ENCODE measurements at places on chromosomes 13 and 19.
A peak's percentile ranks its signal among the peaks of the same experiment; 100 is the strongest.

GRCh38 chr13:37561031-37561430, 37.5 kb downstream of the POSTN start:
- H3K27me3 ChIP-seq, result no peaks in the 10 kb centered on the region
- H3K4me1 ChIP-seq, result no peaks in the 10 kb centered on the region
- H3K36me3 ChIP-seq, result no peaks in the 10 kb centered on the region
- H3K27ac ChIP-seq, result no peak overlapping the region

DNA sequence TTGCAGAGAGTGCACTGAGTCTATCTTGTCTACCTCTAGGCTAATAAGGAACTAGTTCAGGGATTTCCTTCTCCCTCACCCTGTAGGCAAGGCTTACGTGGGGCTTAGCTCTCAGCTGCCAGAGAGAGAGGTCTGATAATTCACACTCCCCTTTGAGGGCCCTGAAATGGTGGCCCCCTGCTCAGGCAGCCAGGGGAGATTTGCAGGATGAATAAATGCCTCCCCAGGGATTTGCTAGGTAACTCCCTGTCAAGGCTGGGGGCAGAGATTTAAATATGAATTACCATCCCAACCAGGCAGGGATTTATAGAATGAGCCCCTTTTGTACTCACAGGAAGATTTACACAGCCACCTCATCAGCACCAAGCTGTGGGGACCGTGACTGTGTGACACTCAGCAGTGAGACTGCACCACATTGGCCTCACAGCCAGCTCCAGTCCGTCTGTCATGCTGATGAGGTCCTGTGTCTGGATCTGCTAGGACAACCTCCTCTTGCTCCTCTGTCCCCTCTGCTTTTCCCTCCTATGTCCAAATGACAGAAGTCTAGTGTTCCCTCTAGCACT, 73.4 kb downstream of the CBY2 start:
- no peak for DNase-seq
- H3K27me3 ChIP-seq, result no peaks in the 10 kb centered on the region
- no peak overlapping the region for H3K4me3 ChIP-seq
- H3K36me3 ChIP-seq, result no peaks in the 10 kb centered on the region

- DNase-seq, result no peak
- peaks cover 56% of the 10 kb centered on the region for H3K36me3 ChIP-seq
- H3K4me3 ChIP-seq, result no peak overlapping the region
- H3K4me1 ChIP-seq, result peaks cover 8% of the 10 kb centered on the region
- H3K27me3 ChIP-seq, result no peaks in the 10 kb centered on the region
- no peak overlapping the region for H3K27ac ChIP-seq
These were observed 11.9 kb downstream of the ZNF787 start for GRCh38 chr19:56109226-56109625.

DNA sequence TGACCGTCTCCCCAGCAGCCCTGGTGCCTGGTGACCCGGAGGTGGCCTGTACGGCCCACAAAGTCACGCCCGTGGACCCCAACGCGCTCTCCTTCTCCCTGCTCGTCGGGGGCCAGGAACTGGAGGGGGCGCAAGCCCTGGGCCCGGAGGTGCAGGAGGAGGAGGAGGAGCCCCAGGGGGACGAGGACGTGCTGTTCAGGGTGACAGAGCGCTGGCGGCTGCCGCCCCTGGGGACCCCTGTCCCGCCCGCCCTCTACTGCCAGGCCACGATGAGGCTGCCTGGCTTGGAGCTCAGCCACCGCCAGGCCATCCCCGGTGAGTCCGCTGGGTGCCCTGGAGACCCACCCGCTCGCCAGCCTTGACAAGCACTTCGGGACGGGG, 2.2 kb downstream of the MADCAM1 start:
- DNase-seq, result no peak
- no peaks in the 10 kb centered on the region for H3K4me1 ChIP-seq
- H3K27me3 ChIP-seq, result no peaks in the 10 kb centered on the region

GRCh38 chr13:57123681-57124080, 17.0 kb upstream of the PRR20A start:
- H3K27me3 ChIP-seq, result no peaks in the 10 kb centered on the region
- H3K27ac ChIP-seq, result no peak overlapping the region
- H3K36me3 ChIP-seq, result no peaks in the 10 kb centered on the region
- no peaks in the 10 kb centered on the region for H3K4me1 ChIP-seq
- no peak overlapping the region for H3K4me3 ChIP-seq

- no peak overlapping the region for H3K4me3 ChIP-seq
- H3K36me3 ChIP-seq, result no peaks in the 10 kb centered on the region
- no peak overlapping the region for H3K27ac ChIP-seq
These were observed 27.9 kb upstream of the KLF2 start for GRCh38 chr19:16296713-16297112.

DNA sequence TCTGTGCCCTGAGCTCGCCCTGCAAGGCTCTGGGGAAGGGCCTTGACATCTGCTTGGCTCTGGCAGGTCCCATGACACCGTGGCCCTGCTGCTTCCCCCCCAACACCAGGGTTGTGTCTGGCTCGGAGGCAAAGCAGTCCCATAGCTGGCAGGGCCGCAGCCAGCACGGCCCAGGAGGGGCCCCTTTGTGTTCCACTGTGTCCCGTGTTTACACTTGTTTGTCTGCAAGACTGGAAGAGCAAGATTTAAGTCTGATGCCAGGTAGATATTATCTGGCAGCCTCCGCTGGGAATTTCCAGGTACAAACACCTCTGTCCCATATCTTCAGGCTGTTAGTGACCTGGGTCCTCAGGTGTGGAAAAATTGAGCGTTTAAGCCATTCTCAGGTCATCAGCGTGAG, 44.3 kb downstream of the MCF2L start:
- no peak overlapping the region for H3K27ac ChIP-seq
- H3K36me3 ChIP-seq, result no peaks in the 10 kb centered on the region
- peaks cover 6% of the 10 kb centered on the region for H3K27me3 ChIP-seq
- H3K4me3 ChIP-seq, result no peak overlapping the region
- H3K4me1 ChIP-seq, result peaks cover 5% of the 10 kb centered on the region

DNA sequence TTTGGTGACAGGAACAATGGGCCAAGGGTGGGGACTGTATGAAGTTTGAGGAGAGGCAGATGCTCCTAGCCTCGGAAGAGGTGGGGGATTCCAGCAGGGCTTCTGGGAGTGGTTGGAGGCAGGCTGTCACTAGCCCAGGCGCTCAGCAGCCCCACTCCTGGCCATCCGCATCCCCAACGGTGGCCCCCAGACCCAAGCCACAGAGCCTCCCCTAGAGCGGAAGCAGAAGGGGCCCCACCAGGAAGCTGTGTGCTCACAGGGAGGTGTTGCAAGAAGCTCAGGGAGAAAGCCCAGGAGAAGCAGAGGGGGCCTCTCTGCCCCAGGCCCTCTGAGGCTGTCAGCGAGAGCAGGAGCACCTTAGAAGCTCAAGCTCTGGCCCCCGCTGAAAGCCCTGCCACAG, 8.3 kb downstream of the PRAM1 start:
- H3K36me3 ChIP-seq, result no peaks in the 10 kb centered on the region
- peaks cover 25% of the 10 kb centered on the region for H3K4me1 ChIP-seq
- no peak overlapping the region for H3K4me3 ChIP-seq
- no peak overlapping the region for H3K27ac ChIP-seq
- peaks cover 25% of the 10 kb centered on the region for H3K27me3 ChIP-seq
- no peak for DNase-seq

DNA sequence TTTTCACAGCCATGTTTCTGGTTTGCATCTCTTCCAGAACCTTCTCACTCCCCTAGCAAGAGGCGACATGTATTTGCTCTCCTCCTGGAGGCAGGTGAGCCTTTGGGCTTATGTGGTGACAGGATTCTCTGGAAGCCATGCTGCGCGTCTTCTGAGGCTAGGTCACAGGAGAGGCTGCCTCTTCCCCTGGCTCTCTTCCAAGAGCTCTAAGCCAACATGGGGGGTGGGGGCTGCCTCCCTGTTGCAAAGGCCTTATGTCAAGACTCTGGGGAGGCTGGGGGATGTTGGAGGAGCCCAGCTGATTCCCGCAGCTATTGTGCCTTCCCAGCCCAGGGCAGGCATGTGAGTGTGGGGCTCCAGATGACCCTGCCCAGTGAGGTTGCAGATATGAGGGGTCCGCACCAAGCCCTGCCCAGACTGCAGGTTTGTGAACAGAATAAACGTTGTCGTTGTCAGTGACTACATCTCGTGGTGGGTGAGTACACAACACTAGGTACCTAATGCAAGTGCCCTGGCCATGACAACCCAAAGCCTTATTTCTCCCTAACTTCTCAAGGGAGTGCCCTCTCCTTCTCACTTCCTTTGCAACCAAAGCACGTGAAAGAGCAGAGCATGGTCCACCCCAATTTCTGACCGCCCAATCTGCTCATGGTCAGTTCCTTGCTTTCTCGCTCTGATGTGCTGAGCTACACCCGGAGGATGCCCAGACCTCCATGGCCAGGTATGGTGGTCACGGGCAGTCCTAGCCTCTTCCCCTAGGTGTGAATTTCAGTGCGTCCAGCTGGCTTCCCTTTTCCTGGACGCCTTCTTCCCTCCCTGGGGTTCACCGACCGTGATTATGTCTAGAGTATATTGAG, 44.9 kb downstream of the TEX29 start:
- no peak overlapping the region for H3K27ac ChIP-seq
- no peak overlapping the region for H3K4me3 ChIP-seq
- no peaks in the 10 kb centered on the region for H3K27me3 ChIP-seq
- no peak for DNase-seq

- peak; percentile 89 for DNase-seq
- H3K27ac ChIP-seq, result peak within 1 kb of the TSS; percentile 83
- H3K36me3 ChIP-seq, result peaks cover 32% of the 10 kb centered on the region
- H3K4me1 ChIP-seq, result peaks cover 70% of the 10 kb centered on the region
- H3K27me3 ChIP-seq, result no peaks in the 10 kb centered on the region
These were observed at the start of gene NAT14 for GRCh38 chr19:55484593-55485438. Gene NAT14 (plus strand): TSS chr19:55485188. CDS start chr19:55485709, 521 bp downstream.

GRCh38 chr13:77514336-77514726, 21.2 kb upstream of the SCEL start:
- H3K4me1 ChIP-seq, result no peaks in the 10 kb centered on the region
- H3K4me3 ChIP-seq, result no peak overlapping the region
- H3K27ac ChIP-seq, result no peak overlapping the region
- no peaks in the 10 kb centered on the region for H3K27me3 ChIP-seq

- H3K27ac ChIP-seq, result no peak overlapping the region
- no peak overlapping the region for H3K4me3 ChIP-seq
- H3K4me1 ChIP-seq, result no peaks in the 10 kb centered on the region
- H3K27me3 ChIP-seq, result no peaks in the 10 kb centered on the region
- H3K36me3 ChIP-seq, result no peaks in the 10 kb centered on the region
These were observed 1.7 kb upstream of the SLC10A2 start for GRCh38 chr13:103067751-103068555.

- DNase-seq, result no peak
- H3K27ac ChIP-seq, result no peak overlapping the region
- H3K4me3 ChIP-seq, result no peak overlapping the region
- no peaks in the 10 kb centered on the region for H3K27me3 ChIP-seq
- H3K4me1 ChIP-seq, result no peaks in the 10 kb centered on the region
These were observed 28.2 kb downstream of the DACH1 start for GRCh38 chr13:71838842-71839241.

DNA sequence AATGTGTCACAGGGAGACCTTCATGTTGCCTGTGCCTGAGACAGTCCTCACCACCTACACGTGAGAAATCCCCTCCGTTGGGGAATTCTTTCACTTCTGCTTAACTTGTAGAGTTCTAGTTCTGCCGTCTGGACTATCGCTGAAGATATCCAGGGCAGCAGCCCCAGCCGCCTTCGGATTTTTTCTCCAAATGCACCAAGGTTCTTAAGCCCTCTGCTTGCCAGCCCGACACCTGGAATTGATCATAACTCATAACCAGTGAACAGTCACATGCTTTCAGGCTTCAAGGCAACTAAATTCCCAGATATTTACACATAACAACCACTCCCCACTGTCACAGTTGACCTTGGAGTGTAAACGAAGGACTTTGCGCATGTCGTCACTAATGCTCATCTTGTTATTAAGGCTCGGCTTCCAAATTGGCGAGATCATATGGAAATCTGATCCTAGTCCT, 114.4 kb downstream of the RAB20 start:
- no peak for DNase-seq
- peaks cover 70% of the 10 kb centered on the region for H3K27me3 ChIP-seq
- peaks cover 2% of the 10 kb centered on the region for H3K4me1 ChIP-seq
- no peaks in the 10 kb centered on the region for H3K36me3 ChIP-seq

- H3K36me3 ChIP-seq, result peaks cover 38% of the 10 kb centered on the region
- no peak overlapping the region for H3K27ac ChIP-seq
- H3K4me3 ChIP-seq, result no peak overlapping the region
- no peak for DNase-seq
These were observed 16.6 kb downstream of the GTF2F2 start for GRCh38 chr13:45136741-45137504.

GRCh38 chr19:29503140-29503758, 22.5 kb upstream of the VSTM2B start:
- no peak overlapping the region for H3K4me3 ChIP-seq
- no peaks in the 10 kb centered on the region for H3K27me3 ChIP-seq
- no peak for DNase-seq
- no peaks in the 10 kb centered on the region for H3K4me1 ChIP-seq
- H3K36me3 ChIP-seq, result no peaks in the 10 kb centered on the region

- DNase-seq, result no peak
- no peaks in the 10 kb centered on the region for H3K4me1 ChIP-seq
- H3K27me3 ChIP-seq, result peaks cover 5% of the 10 kb centered on the region
- no peak overlapping the region for H3K4me3 ChIP-seq
These were observed 21.5 kb upstream of the ADGRE1 start for GRCh38 chr19:6865849-6866248.

DNA sequence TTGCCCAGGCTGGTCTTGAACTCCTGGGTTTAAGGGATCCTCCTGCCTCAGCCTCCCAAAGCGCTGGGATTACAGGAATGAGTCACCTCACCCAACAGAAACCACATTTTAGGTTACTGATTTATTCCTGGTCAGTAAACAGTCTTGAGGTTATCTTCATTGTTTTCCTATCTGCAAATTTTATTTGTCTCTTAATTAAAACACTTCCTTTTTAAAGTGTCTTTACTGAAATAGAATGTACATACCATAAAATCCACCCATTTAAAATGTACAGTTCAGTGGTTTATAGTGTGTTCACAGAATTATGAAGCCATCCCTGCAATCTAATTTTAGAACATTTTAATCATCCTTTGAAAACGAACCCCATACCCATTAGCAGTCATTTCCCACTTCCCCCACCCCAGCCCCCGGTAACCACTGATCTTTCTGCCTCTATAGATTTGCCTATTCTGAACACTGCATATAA, 63.0 kb downstream of the MAP4K1 start:
- H3K4me3 ChIP-seq, result no peak overlapping the region
- no peak overlapping the region for H3K27ac ChIP-seq
- DNase-seq, result no peak
- H3K27me3 ChIP-seq, result no peaks in the 10 kb centered on the region
- no peaks in the 10 kb centered on the region for H3K36me3 ChIP-seq

GRCh38 chr19:8311461-8312260, 3.5 kb upstream of the CD320 start:
- peaks cover 61% of the 10 kb centered on the region for H3K36me3 ChIP-seq
- no peaks in the 10 kb centered on the region for H3K27me3 ChIP-seq

Measured in K562 (cell line).